Naive thymus-derived CD4-positive, alpha-beta T cell (primary cell): ENCODE measurements at places on chromosomes 6 and 20. TPM values are rescaled to one million over a fixed set of nuclear protein-coding genes. Genes with fewer than 3 reads are reported as not detected.
A peak's percentile ranks its signal among the peaks of the same experiment; 100 is the strongest.

GRCh38 chr20:46985250-46985649, 90.6 kb downstream of the EYA2 start:
- no peak for DNase-seq
- H3K27ac ChIP-seq: no peak overlapping the region
- H3K4me1 ChIP-seq: no peaks in the 10 kb centered on the region
- no peak overlapping the region for H3K4me3 ChIP-seq
- H3K36me3 ChIP-seq: no peaks in the 10 kb centered on the region

GRCh38 chr6:111775145-111775922, 97.9 kb downstream of the FYN start:
- H3K36me3 ChIP-seq: no peaks in the 10 kb centered on the region
- peaks cover 84% of the 10 kb centered on the region for H3K4me1 ChIP-seq
- H3K27me3 ChIP-seq: no peaks in the 10 kb centered on the region
- no peak overlapping the region for H3K4me3 ChIP-seq

- no peak for DNase-seq
- H3K4me1 ChIP-seq: no peaks in the 10 kb centered on the region
- H3K36me3 ChIP-seq: no peaks in the 10 kb centered on the region
- H3K27me3 ChIP-seq: no peaks in the 10 kb centered on the region
Observed at GRCh38 chr20:57259121-57259937, 7.1 kb downstream of the BMP7 start.

DNA sequence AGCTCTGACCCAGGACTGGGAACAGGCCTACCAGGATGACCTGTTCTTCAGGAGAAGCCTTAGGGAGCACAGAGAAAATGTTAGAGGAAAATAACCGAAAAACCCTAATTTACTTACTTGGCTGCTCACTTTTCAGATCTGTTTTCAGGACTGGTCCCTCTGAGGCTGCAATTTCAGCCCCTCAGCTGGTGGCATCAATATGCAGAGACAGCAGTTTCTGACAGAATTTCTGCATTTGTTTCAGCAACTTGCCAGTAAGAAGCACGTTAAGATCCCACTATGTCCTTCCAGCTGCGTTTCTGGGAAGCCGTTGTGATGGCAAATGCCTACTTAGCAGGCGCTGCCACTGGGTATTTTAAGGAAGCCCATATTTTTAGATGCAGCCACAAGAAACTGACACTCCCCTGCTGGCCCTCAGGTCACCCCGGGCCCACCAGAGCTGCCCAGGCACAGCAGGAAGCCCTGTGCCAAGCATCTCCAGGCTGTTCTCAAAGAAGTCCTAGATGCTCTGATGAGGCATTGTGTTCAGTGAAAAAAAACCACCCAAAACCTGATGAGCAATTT, 7.5 kb downstream of the YTHDF1 start:
- DNase-seq: no peak
- no peak overlapping the region for H3K4me3 ChIP-seq
- peaks cover 18% of the 10 kb centered on the region for H3K4me1 ChIP-seq
- peaks cover 93% of the 10 kb centered on the region for H3K36me3 ChIP-seq

GRCh38 chr20:57582432-57583288, 21.8 kb downstream of the PCK1 start:
- no peak overlapping the region for H3K4me3 ChIP-seq
- H3K4me1 ChIP-seq: no peaks in the 10 kb centered on the region
- H3K27me3 ChIP-seq: no peaks in the 10 kb centered on the region

- no peak overlapping the region for H3K4me3 ChIP-seq
- H3K27me3 ChIP-seq: no peaks in the 10 kb centered on the region
- H3K36me3 ChIP-seq: no peaks in the 10 kb centered on the region
Observed at GRCh38 chr6:156994215-156995076, 217.3 kb downstream of the ARID1B start.

GRCh38 chr20:48631114-48632016, 196.4 kb downstream of the PREX1 start:
- H3K36me3 ChIP-seq: peaks cover 20% of the 10 kb centered on the region
- H3K27ac ChIP-seq: no peak overlapping the region
- no peak for DNase-seq
- no peaks in the 10 kb centered on the region for H3K4me1 ChIP-seq

DNA sequence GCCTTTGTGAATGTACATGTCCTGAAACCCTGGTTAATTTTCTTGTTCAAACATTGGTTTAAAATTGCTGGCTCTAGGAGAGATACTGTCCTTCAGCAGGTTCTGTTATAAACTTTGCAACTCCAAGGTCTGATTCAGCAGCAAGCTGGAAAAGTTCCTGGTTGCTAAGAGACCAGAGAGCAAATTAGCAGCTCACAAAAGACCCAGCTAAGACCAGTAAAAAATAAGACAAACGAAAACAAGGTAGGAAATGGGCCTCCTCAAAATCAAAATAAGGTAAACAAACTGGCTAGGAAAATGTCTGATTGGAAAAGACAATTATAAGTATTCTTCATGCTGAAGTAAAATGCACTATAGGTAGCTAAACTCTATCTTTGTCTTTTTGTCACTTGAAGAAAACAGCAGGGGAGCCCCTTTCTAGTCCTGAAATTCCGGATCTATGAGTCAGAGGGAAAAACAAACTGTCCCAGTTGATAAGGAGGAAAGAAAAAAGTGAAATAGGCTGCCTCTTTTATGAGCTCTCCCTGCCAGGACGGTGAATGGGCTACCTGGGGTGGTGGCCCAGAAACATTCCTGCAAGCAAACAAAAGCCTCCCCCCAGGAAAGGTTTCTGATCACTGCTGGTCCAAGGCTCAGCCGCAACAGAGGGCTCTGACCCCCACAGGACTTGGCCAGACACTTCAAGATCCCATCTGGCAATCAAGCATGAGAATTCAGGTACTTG, 41.6 kb downstream of the UNC5CL start:
- no peak for DNase-seq
- no peaks in the 10 kb centered on the region for H3K4me1 ChIP-seq
- no peak overlapping the region for H3K27ac ChIP-seq

DNA sequence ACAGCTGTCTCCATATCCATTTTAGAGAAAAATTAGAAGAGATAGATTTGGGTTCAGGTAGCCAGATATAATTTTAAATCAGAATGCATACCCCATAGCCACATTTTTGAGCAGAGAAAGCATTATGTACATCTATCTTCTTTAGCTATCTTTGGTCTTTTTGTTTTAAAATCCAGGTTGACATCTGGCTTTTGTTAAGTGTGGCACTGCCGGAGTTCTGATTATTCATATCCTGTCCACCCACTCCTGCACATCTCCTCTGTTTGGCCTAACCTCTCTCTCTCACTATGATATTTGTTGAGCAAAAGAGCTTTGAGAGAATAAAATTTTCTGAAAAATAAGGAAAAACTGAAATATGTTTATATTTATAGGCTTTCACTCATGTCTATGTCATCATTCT, 189.7 kb downstream of the PACRG start:
- H3K4me3 ChIP-seq: no peak overlapping the region
- no peaks in the 10 kb centered on the region for H3K4me1 ChIP-seq
- H3K27me3 ChIP-seq: no peaks in the 10 kb centered on the region
- H3K36me3 ChIP-seq: no peaks in the 10 kb centered on the region
- DNase-seq: no peak

GRCh38 chr6:6221787-6222535, 98.5 kb downstream of the F13A1 start:
- no peak overlapping the region for H3K27ac ChIP-seq
- no peaks in the 10 kb centered on the region for H3K36me3 ChIP-seq
- no peaks in the 10 kb centered on the region for H3K4me1 ChIP-seq

GRCh38 chr20:62933966-62934365, 4.0 kb upstream of the GID8 start:
- peaks cover 28% of the 10 kb centered on the region for H3K4me1 ChIP-seq
- peak; percentile 2 for DNase-seq
- no peaks in the 10 kb centered on the region for H3K27me3 ChIP-seq
- H3K27ac ChIP-seq: no peak overlapping the region
- no peak overlapping the region for H3K4me3 ChIP-seq
- H3K36me3 ChIP-seq: no peaks in the 10 kb centered on the region

- H3K36me3 ChIP-seq: no peaks in the 10 kb centered on the region
- H3K27me3 ChIP-seq: no peaks in the 10 kb centered on the region
- DNase-seq: no peak
Observed at GRCh38 chr6:168968228-168968627, 285.4 kb downstream of the THBS2 start.

GRCh38 chr6:32655203-32655710, 11.2 kb downstream of the HLA-DQB1 start:
- H3K27me3 ChIP-seq: no peaks in the 10 kb centered on the region
- H3K36me3 ChIP-seq: no peaks in the 10 kb centered on the region
- H3K4me1 ChIP-seq: no peaks in the 10 kb centered on the region
- H3K27ac ChIP-seq: no peak overlapping the region
- no peak overlapping the region for H3K4me3 ChIP-seq

- H3K4me1 ChIP-seq: no peaks in the 10 kb centered on the region
- no peaks in the 10 kb centered on the region for H3K27me3 ChIP-seq
- H3K36me3 ChIP-seq: no peaks in the 10 kb centered on the region
- no peak overlapping the region for H3K4me3 ChIP-seq
Observed at GRCh38 chr6:79082304-79082703, 4.2 kb upstream of the PHIP start.

- H3K4me1 ChIP-seq: peaks cover 14% of the 10 kb centered on the region
- DNase-seq: no peak
- peaks cover 25% of the 10 kb centered on the region for H3K27me3 ChIP-seq
- no peak overlapping the region for H3K27ac ChIP-seq
Observed at GRCh38 chr6:149940672-149940982, 1.2 kb upstream of the ULBP2 start.

- H3K27me3 ChIP-seq: no peaks in the 10 kb centered on the region
- H3K4me1 ChIP-seq: no peaks in the 10 kb centered on the region
- no peak overlapping the region for H3K4me3 ChIP-seq
- no peaks in the 10 kb centered on the region for H3K36me3 ChIP-seq
Observed at GRCh38 chr6:20906945-20907344, 372.7 kb downstream of the CDKAL1 start.

DNA sequence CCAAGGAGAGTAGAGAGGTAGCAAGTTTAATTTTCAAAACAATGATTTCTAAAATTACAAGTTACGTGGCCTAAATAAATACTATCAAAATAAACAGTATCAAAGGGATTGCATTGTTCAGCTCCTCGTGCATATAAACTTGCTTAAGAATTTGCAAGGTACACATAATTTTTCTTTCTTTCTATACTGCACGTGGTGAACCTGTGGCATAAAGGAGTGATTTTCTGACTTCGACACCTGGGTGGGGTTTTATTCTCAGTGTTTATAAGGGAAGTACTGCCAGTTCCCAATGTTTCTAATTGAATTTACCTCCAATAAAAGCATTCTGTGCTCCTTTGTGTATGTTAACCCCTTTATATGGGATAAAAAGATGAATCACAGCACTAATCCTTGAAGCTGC, 50.1 kb upstream of the C20orf144 start:
- no peaks in the 10 kb centered on the region for H3K27me3 ChIP-seq
- peaks cover 81% of the 10 kb centered on the region for H3K36me3 ChIP-seq
- no peak for DNase-seq
- no peak overlapping the region for H3K27ac ChIP-seq
- no peak overlapping the region for H3K4me3 ChIP-seq

GRCh38 chr6:28634761-28635546, 109.3 kb downstream of the GPX5 start:
- H3K4me3 ChIP-seq: no peak overlapping the region
- no peak overlapping the region for H3K27ac ChIP-seq
- no peak for DNase-seq
- H3K27me3 ChIP-seq: peaks cover 20% of the 10 kb centered on the region
- H3K36me3 ChIP-seq: no peaks in the 10 kb centered on the region
- peaks cover 3% of the 10 kb centered on the region for H3K4me1 ChIP-seq

GRCh38 chr6:5590187-5590586, 328.9 kb downstream of the FARS2 start:
- H3K4me1 ChIP-seq: no peaks in the 10 kb centered on the region
- no peaks in the 10 kb centered on the region for H3K27me3 ChIP-seq
- no peaks in the 10 kb centered on the region for H3K36me3 ChIP-seq
- DNase-seq: no peak

GRCh38 chr6:56524891-56525703, 117.6 kb downstream of the DST start:
- no peaks in the 10 kb centered on the region for H3K4me1 ChIP-seq
- no peak overlapping the region for H3K27ac ChIP-seq
- no peak overlapping the region for H3K4me3 ChIP-seq

GRCh38 chr6:170228946-170229310, 62.0 kb downstream of the DLL1 start:
- H3K4me3 ChIP-seq: no peak overlapping the region
- H3K27ac ChIP-seq: no peak overlapping the region
- no peak for DNase-seq
- H3K4me1 ChIP-seq: no peaks in the 10 kb centered on the region
- H3K27me3 ChIP-seq: no peaks in the 10 kb centered on the region

DNA sequence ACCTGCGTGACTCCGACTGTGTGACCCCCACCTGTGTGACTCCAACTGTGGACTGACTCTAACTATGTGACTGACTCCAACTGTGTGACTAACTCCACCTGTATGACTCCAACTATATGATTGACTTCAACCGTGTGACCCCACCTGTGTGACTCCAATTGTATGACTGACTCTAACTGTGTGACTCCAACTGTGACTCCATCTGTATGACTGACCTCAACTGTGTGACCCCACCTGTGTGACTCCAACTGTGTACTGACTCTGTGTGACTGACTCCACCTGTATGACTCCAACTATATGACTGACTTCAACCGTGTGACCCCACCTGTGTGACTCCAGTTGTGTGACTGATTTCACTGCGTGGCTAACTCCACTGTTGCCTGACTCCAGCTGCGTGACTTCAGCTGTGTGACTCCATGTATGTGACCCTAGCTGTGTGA, 38.6 kb downstream of the SYNJ2 start:
- H3K4me1 ChIP-seq: no peaks in the 10 kb centered on the region
- H3K36me3 ChIP-seq: peaks cover 41% of the 10 kb centered on the region

DNA sequence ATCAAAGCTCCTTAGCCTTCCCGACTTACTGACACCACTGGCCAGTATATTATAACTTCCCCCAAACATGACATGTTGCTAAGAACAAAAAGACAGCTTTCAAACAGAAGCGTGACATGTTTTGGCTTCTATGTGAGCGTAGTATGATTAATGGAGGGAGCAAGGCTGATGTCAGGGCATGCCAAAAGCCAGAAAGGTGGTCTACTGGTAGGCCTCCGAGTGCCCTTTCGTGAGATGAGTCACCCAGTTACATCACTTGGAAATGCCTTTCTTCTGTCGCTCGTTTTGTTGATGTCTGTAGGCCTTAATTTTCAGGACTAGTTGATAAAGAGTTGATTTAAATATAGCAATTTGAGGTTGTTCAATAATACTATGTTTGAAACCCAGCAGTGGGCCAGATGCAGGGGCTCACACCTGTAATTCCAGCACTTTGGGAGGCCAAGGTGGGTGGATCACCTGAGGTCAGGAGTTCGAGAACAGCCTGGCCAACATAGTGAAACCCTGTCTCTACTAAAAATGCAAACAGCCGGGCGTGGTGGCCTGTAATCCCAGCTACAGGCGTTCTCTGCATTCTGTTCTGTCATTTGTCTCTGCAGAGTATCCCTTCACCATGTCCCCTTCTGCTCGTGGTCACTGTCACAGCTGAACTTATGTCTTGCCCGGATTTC, 53.3 kb downstream of the CNKSR3 start:
- H3K36me3 ChIP-seq: no peaks in the 10 kb centered on the region
- no peaks in the 10 kb centered on the region for H3K4me1 ChIP-seq
- no peak overlapping the region for H3K27ac ChIP-seq
- no peaks in the 10 kb centered on the region for H3K27me3 ChIP-seq
- no peak for DNase-seq
- no peak overlapping the region for H3K4me3 ChIP-seq

Gene IL17A
- polyA plus RNA-seq: not detected

Gene OPRM1
- not detected for polyA plus RNA-seq

Gene FAM209B
- polyA plus RNA-seq: 0.59 TPM

Gene PI3
- not detected for polyA plus RNA-seq

Gene PRPH2
- 0.14 TPM for polyA plus RNA-seq

Gene GJA10
- polyA plus RNA-seq: not detected

Gene PTCRA
- polyA plus RNA-seq: not detected

Gene GPR6
- polyA plus RNA-seq: not detected

Gene PCNA
- polyA plus RNA-seq: 67.4 TPM

Gene CRIP3
- polyA plus RNA-seq: not detected

Gene TTBK1
- polyA plus RNA-seq: not detected
